ENCODE measurements at places on chromosomes 11 and 22. TPM values are rescaled to one million over a fixed set of nuclear protein-coding genes. Genes with fewer than 3 reads are reported as not detected.

DNA sequence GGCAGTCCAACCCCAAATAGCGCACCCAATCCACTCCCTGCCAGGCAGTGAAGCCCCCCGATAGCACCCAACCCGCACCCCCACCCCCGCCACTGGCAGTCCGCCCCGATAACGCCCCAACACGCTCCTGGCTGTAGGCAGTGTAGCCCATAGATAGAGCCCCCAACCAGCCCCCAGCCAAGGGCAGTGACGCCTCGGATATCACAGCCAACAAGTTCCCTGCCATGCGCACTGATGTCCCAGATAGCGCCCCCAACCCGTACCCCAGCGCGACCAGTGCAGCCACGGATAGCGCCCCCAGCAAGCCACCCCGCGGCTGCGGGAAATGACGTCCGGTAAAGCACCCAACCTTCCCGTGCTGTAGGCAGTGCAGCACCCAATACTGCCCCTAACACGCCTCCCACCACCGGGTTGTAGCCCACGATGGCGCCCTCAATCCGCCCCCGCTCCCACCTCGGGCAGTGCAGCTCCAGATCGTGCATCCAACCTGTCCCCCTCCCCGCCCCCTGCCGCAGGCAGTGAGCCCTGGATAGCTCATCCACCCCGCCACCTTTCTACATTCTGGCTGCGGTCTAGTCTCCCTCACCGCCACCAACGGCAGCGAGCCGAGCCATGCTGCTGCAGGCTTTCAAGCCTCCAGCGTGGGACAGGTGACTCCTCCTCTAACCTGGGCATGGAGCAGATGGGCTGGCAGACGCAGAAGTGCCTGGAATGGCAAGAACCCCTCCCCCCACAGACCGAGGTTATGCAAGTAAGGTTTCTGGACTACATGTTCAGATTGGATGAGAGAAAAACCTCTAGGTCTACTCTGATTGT is 625 bp downstream of the RFPL2 start:
- no peak for DNase-seq

Gene SYCE3
- total RNA-seq, result 2.0 TPM

GRCh38 chr11:21346361-21346760 is 677.0 kb downstream of the NELL1 start:
- no peak for DNase-seq

Gene LRP4
- 2.7 TPM for total RNA-seq

DNA sequence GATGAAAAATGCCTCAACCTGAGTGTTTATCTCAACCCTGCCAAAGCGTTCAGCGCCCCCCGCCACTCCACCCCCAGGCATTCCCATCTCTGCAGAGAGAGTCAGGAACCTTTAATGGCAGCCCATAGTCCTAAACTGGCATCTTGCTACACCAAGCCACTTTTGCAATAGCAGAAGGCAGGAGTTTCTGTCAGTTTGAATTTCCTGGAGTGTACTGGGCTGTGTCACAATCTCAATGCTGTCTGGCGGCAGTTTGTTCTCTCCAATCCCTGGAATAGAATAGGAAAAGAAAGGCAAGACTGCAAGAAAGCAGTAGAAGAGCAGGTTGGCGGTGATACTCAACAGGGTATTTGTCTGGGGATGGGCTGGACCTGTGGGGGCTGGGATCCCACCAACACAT is 32.9 kb upstream of the FLI1 start:
- no peak for DNase-seq

Gene CHRM1
- not detected for total RNA-seq

- DNase-seq, result no peak
These were observed 9.7 kb upstream of the CDC42BPG start for GRCh38 chr11:64854157-64854533.

DNA sequence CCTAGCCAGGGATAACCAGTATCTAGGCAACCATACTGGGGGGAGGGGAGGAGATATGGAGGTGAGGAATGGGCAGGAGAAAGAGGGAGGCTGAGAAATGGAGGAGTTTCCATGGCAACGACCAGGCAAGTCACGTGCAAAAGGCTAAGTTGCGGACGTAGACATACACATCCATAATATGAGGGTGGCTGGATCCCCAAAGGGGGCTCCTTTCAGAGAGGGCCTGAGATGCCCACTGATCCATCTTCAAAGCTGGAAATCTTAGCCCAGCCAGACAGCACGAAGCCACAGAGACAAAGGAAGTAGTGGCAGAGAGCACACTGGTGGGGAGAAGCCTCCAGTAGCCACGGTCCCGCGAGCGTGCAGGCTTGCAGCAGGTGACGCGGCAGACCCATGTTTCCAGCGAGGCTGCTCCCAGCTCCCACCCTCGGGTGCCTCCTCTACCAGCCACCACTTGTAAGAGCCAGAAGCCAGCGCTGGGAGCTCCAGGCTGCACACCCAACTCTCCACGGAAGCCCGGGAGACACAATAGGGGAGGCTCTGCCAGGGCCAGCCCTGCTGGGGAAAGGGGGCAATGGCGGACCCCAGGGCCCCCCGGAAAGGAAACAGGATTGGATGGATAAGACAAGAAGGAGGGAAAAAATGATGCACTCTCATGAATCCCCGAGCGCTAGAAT is 938 bp downstream of the FXYD6 start:
- no peak for DNase-seq

Gene PARVA
- 59.6 TPM for total RNA-seq

- DNase-seq, result no peak
These were observed 75.7 kb upstream of the ANO1 start for GRCh38 chr11:70002433-70002832.

Gene FXYD2
- not detected for total RNA-seq

DNA sequence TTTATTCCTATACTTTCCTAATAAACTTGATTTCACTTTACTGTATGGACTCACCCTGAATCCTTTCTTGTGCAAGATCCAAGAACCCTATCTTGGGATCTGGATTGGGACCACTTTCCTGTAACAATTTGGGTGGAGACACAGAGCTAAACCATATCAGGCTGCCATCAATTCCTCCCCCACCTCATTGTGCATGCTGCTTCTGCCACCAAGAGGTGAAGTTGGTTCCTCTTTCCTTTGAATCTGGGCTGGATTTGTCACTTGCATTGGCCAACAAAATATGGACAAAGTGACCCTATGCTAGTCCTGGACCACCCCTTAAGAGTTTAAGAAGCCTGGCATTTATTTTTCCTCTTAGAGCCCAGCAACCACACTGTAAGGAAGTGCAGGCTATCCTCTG is 39.4 kb upstream of the CEP295 start:
- DNase-seq, result no peak

All from mammary epithelial cell (primary cell).